ENCODE measurements at places on chromosomes 6 and 20.

DNA sequence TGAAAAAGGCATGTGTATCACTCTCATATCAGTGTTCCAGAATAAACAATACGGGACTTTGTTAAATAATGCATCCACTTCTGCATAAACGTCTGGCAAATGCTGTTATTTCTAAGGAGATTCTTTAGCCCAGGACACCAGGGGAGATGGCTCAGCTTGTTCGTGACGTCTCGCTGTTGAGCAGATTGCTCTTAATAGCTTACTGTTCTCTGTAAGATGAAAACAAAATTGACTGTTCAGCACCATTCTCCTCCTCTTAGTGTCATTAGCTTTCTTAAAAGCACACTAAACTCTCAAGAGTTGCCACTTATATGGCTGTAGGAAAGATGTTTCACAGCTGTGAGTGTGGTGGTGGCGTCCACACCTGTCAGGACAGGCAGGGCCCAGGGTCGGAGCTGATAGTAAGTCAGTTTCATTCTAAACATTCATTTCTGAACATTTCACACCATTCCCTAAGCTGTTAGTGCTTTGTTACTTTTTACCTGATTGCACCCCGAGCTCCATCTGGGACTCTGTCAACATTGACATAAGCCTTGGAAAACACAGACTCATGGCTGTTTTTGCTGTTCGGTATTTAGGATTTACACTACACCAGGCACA lies 132.1 kb downstream of the ZDHHC14 start:
- no peak overlapping the region for H3K27ac ChIP-seq
- H3K4me1 ChIP-seq, result no peaks in the 10 kb centered on the region
- no peak for DNase-seq
- H3K4me3 ChIP-seq, result no peak overlapping the region
- H3K36me3 ChIP-seq, result peaks cover 2% of the 10 kb centered on the region

DNA sequence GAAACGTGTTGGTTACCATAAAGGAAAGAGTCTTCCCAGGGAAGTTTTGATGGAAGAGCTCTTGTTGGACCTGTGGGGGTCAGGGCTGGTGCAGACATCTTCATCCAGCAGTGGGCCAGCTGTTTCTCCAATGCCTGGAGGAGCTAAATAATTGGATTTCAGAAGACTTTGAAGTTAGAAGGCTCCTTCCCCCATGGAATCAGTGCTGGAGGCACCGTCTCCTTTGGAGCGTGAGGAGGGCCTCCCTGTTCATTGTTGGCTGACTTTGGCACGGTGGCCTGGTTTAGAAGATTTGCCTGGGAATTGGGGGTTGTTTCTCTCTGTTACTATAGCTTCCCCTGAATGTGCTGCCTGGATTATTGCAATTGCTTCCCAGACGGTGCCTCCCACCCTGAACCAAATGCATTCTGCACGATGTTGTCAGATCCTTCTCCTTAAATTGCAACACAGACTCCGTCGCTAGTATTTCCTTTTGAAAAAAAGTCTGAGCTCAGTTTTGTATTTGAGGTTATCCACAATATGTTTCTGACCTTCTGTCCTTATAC lies 27.7 kb upstream of the KCNG1 start:
- no peaks in the 10 kb centered on the region for H3K4me1 ChIP-seq
- H3K36me3 ChIP-seq, result no peaks in the 10 kb centered on the region
- no peak for DNase-seq
- no peak overlapping the region for H3K27ac ChIP-seq

GRCh38 chr6:135195041-135195440 lies 13.9 kb downstream of the MYB start:
- H3K27ac ChIP-seq, result no peak overlapping the region
- DNase-seq, result no peak
- H3K27me3 ChIP-seq, result no peaks in the 10 kb centered on the region
- no peaks in the 10 kb centered on the region for H3K4me1 ChIP-seq
- H3K36me3 ChIP-seq, result peaks cover 67% of the 10 kb centered on the region
- H3K4me3 ChIP-seq, result no peak overlapping the region

DNA sequence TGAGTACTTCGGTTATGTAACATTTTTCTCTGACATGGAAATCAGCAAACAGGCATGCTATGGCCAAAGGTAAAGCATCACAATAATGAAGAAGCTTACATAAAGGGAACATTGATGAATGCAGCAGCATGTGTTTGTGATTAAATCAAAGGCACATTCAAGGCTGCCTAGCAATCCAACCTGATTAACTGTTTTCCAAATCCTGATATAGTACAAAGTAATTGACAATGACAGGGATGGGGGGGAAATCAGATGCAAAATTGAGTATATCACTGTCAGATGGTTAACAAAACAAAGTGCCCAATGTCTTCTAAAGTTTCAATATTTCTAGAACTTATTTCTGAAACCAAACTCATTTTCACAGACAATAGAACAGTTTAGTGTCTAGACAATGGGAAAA lies 39.2 kb upstream of the B3GAT2 start:
- H3K4me3 ChIP-seq, result no peak overlapping the region
- no peak overlapping the region for H3K27ac ChIP-seq
- no peaks in the 10 kb centered on the region for H3K4me1 ChIP-seq
- no peaks in the 10 kb centered on the region for H3K36me3 ChIP-seq

GRCh38 chr6:130322673-130323268 lies 43.0 kb upstream of the TMEM200A start:
- H3K27me3 ChIP-seq, result no peaks in the 10 kb centered on the region
- no peaks in the 10 kb centered on the region for H3K4me1 ChIP-seq
- H3K36me3 ChIP-seq, result no peaks in the 10 kb centered on the region
- H3K4me3 ChIP-seq, result no peak overlapping the region

GRCh38 chr20:63661959-63662812 lies 4.1 kb downstream of the RTEL1 start:
- no peaks in the 10 kb centered on the region for H3K27me3 ChIP-seq
- no peak overlapping the region for H3K4me3 ChIP-seq
- H3K4me1 ChIP-seq, result no peaks in the 10 kb centered on the region

DNA sequence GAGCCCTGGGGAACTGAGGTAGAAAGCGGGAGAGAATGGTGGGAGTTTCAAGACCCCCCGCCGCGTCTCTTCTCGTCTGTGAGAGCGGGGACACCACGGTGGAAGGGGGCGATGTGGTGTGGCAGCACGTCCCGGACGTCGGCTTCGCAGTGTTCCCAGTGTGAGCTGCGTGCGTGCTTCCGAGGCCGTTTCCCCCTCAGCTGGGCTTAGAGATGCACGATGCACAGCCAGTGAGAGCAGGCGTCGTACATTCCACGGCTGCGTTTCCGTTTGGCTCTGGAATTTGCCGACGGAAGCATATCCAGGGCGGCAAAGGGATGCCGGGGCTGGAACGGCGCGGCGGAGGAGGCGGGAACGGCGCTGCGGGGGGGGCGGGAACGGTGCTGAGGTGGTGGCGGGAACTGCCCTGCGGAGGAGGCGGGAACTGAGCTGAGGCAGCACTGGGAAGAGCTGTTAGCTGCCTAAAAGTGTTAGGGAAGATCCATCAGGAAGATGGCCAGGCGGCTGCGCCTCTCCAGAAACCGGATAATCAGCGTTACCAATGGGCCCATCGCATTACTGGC lies 37.7 kb downstream of the KIF25 start:
- H3K27ac ChIP-seq, result no peak overlapping the region
- peak; percentile 83 for DNase-seq
- no peaks in the 10 kb centered on the region for H3K27me3 ChIP-seq

- H3K4me3 ChIP-seq, result no peak overlapping the region
- 0 out of 2 replicates have a peak, but pooled peaks cover 2% of the 10 kb centered on the region for H3K4me1 ChIP-seq
- no peak overlapping the region for H3K27ac ChIP-seq
Observed at GRCh38 chr6:157665180-157665579, 157.9 kb upstream of the SNX9 start.

GRCh38 chr20:48619126-48620101 lies 208.4 kb downstream of the PREX1 start:
- no peaks in the 10 kb centered on the region for H3K36me3 ChIP-seq
- no peaks in the 10 kb centered on the region for H3K4me1 ChIP-seq
- no peak overlapping the region for H3K4me3 ChIP-seq
- no peak overlapping the region for H3K27ac ChIP-seq

GRCh38 chr6:111625461-111626391 lies 20.0 kb upstream of the TRAF3IP2 start:
- H3K4me3 ChIP-seq, result no peak overlapping the region
- H3K4me1 ChIP-seq, result no peaks in the 10 kb centered on the region
- H3K27me3 ChIP-seq, result no peaks in the 10 kb centered on the region
- H3K36me3 ChIP-seq, result no peaks in the 10 kb centered on the region

DNA sequence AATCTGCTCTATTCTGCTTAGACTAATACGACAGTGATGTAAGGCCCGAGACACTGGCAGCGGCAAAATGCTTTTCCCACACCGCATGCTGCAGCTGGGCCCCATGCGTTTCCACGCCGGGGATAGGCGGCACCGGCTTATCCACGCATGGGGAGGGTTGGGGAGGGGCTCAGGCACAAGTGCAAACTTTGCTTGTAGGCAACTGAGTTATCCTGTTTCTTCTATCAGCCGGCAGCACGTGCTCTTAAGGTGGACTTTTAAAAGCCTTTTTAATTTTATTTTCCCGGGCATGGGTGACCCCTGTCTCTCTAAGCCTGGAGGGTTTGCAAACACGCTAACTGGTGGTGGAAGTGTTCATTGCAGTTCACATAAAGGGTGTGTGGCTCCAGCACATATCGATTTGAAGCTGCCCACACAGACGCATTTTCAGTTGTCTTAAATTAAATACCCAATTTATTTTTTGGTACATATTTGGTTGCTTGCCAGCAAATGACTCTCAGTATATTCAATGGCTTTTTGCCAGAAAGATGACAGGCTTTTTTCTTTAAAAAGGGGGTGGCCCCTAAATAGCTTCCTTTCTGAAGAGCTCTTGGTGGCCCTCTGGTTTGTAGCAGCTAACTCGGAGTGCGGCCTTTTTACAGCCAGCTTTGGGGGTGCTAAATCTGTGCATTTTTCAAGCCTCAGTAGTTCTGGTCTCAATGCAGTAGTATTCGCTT lies 561.8 kb upstream of the AGPAT4 start:
- peaks cover 6% of the 10 kb centered on the region for H3K4me1 ChIP-seq
- H3K27me3 ChIP-seq, result no peaks in the 10 kb centered on the region
- H3K27ac ChIP-seq, result no peak overlapping the region
- DNase-seq, result no peak

DNA sequence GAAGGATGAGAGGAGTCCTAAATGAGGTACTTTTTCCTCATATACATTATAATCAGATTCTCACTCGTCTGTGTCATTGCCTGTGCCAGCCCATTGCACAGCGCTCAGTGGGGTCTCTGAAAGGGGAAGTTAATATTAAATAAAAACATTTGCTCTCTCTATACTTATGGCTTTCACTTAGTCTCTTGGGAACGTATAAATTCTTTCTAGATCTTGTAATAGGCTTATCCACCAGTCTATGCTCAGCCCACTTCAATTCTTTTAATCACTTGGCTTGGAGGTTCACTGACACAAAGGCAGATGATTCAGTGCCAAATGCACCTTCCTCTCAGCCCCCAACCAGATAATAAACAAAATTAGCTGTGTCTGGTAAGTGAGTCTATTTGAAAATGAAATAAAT lies 164.3 kb upstream of the OGFRL1 start:
- DNase-seq, result no peak
- no peak overlapping the region for H3K27ac ChIP-seq
- H3K36me3 ChIP-seq, result no peaks in the 10 kb centered on the region
- H3K4me1 ChIP-seq, result peaks cover 4% of the 10 kb centered on the region
- no peaks in the 10 kb centered on the region for H3K27me3 ChIP-seq

GRCh38 chr6:121436960-121437850 lies 1.8 kb downstream of the GJA1 start:
- H3K27me3 ChIP-seq, result no peaks in the 10 kb centered on the region
- H3K27ac ChIP-seq, result peak overlapping the region; percentile 79
- no peak for DNase-seq
- H3K4me1 ChIP-seq, result peaks cover 4% of the 10 kb centered on the region
- peaks cover 30% of the 10 kb centered on the region for H3K36me3 ChIP-seq

- H3K4me3 ChIP-seq, result no peak overlapping the region
- no peaks in the 10 kb centered on the region for H3K36me3 ChIP-seq
- no peaks in the 10 kb centered on the region for H3K27me3 ChIP-seq
Observed at GRCh38 chr6:108944707-108945680, 96.8 kb downstream of the ARMC2 start.

DNA sequence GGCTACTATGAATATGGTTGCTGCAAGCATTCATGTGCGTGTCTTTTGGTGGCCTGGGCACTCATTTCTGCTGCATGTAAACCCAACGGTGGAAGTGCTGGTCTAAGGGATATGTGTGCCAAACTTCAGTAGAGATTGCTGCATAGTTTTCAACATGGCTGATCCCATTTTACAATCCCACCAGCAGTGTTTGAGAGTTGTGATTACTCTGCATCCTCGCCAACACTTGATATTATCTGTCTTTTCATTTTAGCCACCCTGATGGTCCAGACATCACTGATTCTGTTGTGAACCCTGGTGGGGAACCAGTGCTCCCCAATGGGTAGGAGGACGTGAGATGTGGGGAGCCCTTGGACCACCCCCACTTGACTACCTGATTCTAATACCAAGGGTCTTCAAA lies 27.5 kb downstream of the PACSIN1 start:
- H3K4me1 ChIP-seq, result peaks cover 2% of the 10 kb centered on the region
- H3K36me3 ChIP-seq, result no peaks in the 10 kb centered on the region
- no peak overlapping the region for H3K4me3 ChIP-seq

- H3K4me1 ChIP-seq, result peaks cover 2% of the 10 kb centered on the region
- H3K27me3 ChIP-seq, result no peaks in the 10 kb centered on the region
Observed at GRCh38 chr20:46541229-46541935, 9.1 kb downstream of the OCSTAMP start.

GRCh38 chr20:4064144-4064909 lies 49.0 kb upstream of the RNF24 start:
- peaks cover 9% of the 10 kb centered on the region for H3K4me1 ChIP-seq
- H3K27ac ChIP-seq, result no peak overlapping the region
- peak overlapping the region; percentile 18 for H3K4me3 ChIP-seq
- peak; percentile 73 for DNase-seq
- H3K36me3 ChIP-seq, result no peaks in the 10 kb centered on the region
- H3K27me3 ChIP-seq, result no peaks in the 10 kb centered on the region

DNA sequence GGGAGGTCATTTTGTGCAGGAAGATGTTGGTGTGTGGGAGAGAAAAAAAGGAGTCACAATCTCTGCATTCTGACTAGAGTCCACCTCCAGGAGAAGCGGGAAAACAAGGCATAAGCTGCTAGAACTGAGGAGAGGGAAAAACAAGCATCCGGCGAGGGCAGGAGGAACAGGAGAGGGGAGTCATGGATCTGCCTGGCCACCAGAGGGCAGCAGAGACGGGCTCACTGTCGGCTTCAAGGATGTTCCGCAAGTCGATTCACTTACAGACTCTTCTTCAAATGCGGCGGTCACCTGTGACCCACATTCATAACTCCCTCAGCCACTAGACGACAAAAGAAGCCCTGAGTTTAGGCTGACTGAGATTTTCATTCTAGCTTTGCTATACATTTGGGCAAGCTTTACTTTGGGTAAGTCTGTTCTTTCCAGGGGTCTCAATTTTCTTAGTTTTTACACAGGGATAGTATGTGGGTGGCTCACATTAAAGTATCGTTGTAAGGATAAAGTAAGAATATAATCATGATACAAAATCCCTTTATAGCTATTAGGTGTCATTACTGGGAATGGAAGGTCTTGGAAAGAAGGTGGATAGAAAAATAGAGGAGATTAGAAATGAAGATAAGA lies 6.6 kb upstream of the BTNL2 start:
- H3K4me3 ChIP-seq, result no peak overlapping the region
- no peaks in the 10 kb centered on the region for H3K4me1 ChIP-seq
- DNase-seq, result peak; percentile 92
- H3K36me3 ChIP-seq, result no peaks in the 10 kb centered on the region
- H3K27me3 ChIP-seq, result no peaks in the 10 kb centered on the region

- H3K27ac ChIP-seq, result no peak overlapping the region
- H3K27me3 ChIP-seq, result no peaks in the 10 kb centered on the region
- H3K36me3 ChIP-seq, result peaks cover 43% of the 10 kb centered on the region
- H3K4me1 ChIP-seq, result no peaks in the 10 kb centered on the region
- no peak for DNase-seq
Observed at GRCh38 chr20:56171087-56172012, 77.2 kb upstream of the MC3R start.
